ENCODE measurements at places on chromosomes 5 and 9. TPM values are rescaled to one million over a fixed set of nuclear protein-coding genes. Genes with fewer than 3 reads are reported as not detected.

Gene IL5
- total RNA-seq = not detected

Gene AK1
- total RNA-seq = 73.4 TPM

Gene ADAMTS13
- 0.27 TPM for total RNA-seq

Gene PCDHB14
- 1.5 TPM for total RNA-seq

Gene WDR38
- not detected for total RNA-seq

Gene PCDHAC1
- total RNA-seq = 3.1 TPM

Gene PDCD1LG2
- 6.9 TPM for total RNA-seq

Gene HRH2
- 1.0 TPM for total RNA-seq

Gene PLAC8L1
- total RNA-seq = 0.83 TPM

Gene LECT2
- not detected for total RNA-seq

Gene CARD9
- total RNA-seq = 0.36 TPM

Gene MLANA
- total RNA-seq = not detected
